Chondrocyte (in vitro differentiated cells): ENCODE measurements at places on chromosomes 4 and X.

DNA sequence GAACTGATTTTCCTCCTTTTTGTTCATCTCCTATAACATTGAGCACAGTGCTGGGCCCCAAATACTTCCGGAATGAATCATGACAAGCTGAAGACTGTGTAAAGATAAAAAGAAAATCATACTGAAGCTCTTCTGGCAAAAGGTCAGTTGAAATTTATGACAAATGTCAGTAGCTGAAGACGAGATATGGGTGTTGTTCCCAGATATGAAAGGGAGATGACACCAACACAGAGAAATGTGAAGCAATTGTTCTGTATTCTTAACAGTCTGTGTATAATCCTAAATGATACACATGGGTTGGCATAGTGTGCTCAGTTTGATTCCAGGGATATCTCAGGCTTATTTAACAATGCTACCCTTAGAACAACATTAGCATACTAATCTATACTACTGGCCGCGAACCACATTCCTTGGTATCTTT is 170.5 kb upstream of the PITX2 start:
- no peak overlapping the region for H3K4me3 ChIP-seq
- H3K36me3 ChIP-seq = no peaks in the 10 kb centered on the region
- no peaks in the 10 kb centered on the region for H3K4me1 ChIP-seq
- peaks cover 31% of the 10 kb centered on the region for H3K27me3 ChIP-seq
- H3K27ac ChIP-seq = no peak overlapping the region

DNA sequence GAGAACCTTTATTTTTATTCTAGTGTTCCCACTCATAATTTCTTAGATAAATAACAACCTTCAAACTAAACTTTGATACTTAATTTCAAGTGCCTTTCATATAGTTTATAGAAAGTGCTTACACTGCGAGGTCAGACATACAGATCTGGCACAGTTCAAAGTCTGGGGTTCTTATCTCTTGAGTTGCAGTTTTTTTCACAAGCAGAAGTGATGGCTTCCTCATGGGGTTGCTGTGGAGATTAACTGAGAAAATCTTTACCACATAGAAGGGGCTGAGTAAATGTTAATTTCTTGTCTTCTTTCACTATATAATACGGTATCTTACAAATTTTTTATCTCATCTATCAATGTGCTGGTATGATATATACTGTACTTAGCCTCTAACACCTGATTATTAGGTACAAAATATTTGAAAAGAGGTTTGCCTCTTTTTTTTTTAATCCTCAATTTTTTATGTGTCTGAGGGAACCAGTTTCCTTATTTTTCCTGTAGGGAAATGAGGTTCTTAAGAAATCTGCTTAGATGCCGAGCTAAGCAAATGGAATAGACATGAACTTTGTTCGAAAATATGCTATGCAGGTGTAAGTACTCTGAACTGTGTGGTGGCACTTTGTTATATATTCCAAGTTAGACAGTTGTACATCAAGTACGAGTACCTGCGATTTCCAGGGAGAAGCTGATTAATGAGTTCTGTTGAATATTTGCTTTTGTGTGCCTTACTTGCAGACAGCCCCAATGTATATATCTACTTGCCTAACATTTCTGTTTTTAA is 3.3 kb downstream of the ING2 start:
- H3K4me1 ChIP-seq = peaks cover 23% of the 10 kb centered on the region
- no peak for DNase-seq
- H3K27me3 ChIP-seq = no peaks in the 10 kb centered on the region
- H3K36me3 ChIP-seq = peaks cover 12% of the 10 kb centered on the region

GRCh38 chr4:145769450-145770037 is 89.6 kb downstream of the C4orf51 start:
- H3K27ac ChIP-seq = no peak overlapping the region
- H3K27me3 ChIP-seq = no peaks in the 10 kb centered on the region
- no peak overlapping the region for H3K4me3 ChIP-seq
- H3K36me3 ChIP-seq = peaks cover 38% of the 10 kb centered on the region

- H3K36me3 ChIP-seq = peaks cover 2% of the 10 kb centered on the region
- DNase-seq = no peak
- H3K27me3 ChIP-seq = no peaks in the 10 kb centered on the region
These were observed 345 bp downstream of the SLC6A8 start for GRCh38 chrX:153688071-153688470.

GRCh38 chr4:24730256-24731001 is 64.9 kb upstream of the SOD3 start:
- H3K36me3 ChIP-seq = no peaks in the 10 kb centered on the region
- peaks cover 3% of the 10 kb centered on the region for H3K27me3 ChIP-seq
- DNase-seq = no peak
- H3K27ac ChIP-seq = no peak overlapping the region
- no peak overlapping the region for H3K4me3 ChIP-seq
- H3K4me1 ChIP-seq = peaks cover 20% of the 10 kb centered on the region

- no peak overlapping the region for H3K27ac ChIP-seq
- peaks cover 26% of the 10 kb centered on the region for H3K4me1 ChIP-seq
- DNase-seq = no peak
- no peaks in the 10 kb centered on the region for H3K36me3 ChIP-seq
- peaks cover 31% of the 10 kb centered on the region for H3K27me3 ChIP-seq
These were observed 37.7 kb downstream of the PTCHD1 start for GRCh38 chrX:23372220-23372902.

- no peak overlapping the region for H3K4me3 ChIP-seq
- H3K27ac ChIP-seq = no peak overlapping the region
- no peak for DNase-seq
- no peaks in the 10 kb centered on the region for H3K4me1 ChIP-seq
- peaks cover 17% of the 10 kb centered on the region for H3K27me3 ChIP-seq
These were observed 17.6 kb downstream of the ADRA2C start for GRCh38 chr4:3783693-3784306.

GRCh38 chr4:38322714-38323113 is 341.3 kb upstream of the KLF3 start:
- no peak overlapping the region for H3K4me3 ChIP-seq
- no peak for DNase-seq
- H3K27me3 ChIP-seq = no peaks in the 10 kb centered on the region
- peaks cover 30% of the 10 kb centered on the region for H3K4me1 ChIP-seq
- H3K36me3 ChIP-seq = no peaks in the 10 kb centered on the region
